ENCODE measurements at places on chromosomes 1 and 21.

- no peak for DNase-seq
Measured at GRCh38 chr1:61391730-61392129, 309.4 kb downstream of the NFIA start.

GRCh38 chr1:180031664-180032063 lies 77.1 kb downstream of the CEP350 start:
- no peak for DNase-seq

- no peak for DNase-seq
Measured at GRCh38 chr1:167645625-167646414, 15.8 kb downstream of the RCSD1 start.

GRCh38 chr1:55446351-55446750 lies 231.2 kb upstream of the USP24 start:
- DNase-seq, result no peak

DNA sequence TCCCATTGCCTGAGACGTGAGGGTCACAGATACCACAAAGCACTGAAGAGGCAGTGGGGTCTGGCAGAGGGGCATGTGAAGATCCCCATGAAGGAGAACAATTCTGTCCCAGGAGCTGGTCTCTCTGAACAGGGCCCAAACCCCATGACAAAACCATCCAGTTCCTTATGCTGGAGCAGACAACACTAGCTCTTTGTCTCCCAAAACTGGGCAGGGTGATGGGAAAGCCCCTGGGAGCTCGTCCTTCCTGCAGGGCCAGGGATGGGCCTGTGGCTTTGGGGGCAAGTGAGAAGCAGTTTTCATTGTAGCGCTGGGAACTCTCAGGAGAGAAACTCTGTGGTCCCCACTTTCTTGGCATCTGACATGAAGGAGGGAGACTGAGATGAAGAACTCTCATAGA lies 8.8 kb downstream of the ETV3L start:
- no peak for DNase-seq

DNA sequence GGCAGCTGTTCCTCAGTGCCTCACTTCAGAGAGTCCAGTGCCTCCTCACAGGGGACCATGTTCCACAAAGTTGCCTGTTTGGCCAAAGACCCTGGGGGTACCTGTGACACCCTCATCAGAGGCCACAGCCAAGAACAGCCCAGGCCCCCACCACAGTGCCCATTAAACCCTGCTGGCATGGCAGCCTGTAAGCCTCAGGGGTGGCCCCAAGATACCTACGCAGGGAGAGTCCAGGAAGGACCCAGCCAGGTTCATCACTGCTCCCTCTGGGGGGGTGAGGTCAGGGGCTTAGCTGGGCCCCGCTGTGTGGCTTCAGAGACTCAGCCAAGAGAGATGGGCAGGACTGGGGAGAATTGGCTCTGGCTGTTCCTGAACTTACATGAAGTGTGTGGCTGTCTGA lies 19.1 kb upstream of the PRDM16 start:
- no peak for DNase-seq

GRCh38 chr1:27672750-27673112 lies 739 bp upstream of the IFI6 start:
- DNase-seq, result no peak

DNA sequence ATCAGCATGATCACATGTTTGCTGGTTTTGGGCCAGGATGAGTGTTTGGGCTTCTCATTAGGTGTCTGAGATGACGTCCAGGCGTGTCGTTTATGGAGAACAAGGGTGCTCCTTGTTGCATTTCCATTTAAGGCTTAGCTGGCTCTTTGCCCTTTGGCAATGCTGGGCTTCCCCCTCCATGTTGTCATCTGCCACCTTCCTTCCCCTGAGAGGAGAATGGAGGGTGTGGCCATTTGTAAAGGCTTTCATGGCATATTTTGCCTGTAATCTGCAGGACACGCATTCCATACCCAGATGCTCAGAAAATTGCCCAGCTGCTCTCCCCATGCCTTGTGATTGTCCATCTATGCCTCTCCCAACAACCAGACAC lies 27.7 kb downstream of the PKP1 start:
- no peak for DNase-seq

- DNase-seq, result no peak
Measured at GRCh38 chr1:25702101-25702775, 85.6 kb downstream of the MAN1C1 start.

DNA sequence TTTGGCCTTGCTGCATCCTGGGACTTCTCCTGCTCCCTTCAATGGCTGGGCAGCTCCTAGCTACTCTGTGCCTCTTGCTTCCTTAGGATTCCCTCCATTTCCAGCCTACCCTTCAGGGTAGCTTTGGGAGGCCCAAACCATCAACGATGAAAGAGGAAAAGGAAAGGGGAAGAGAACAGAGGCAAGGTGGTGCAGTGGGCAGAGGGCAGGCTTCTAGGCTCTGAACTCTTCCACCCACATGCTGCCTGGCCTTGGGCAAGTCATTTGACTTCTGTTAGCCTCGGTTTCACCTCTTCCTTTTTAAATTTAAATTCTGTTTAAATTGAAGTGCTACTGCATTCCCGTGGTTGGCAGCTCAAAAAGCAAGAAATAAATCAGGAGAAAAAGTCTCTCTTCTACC lies 5.7 kb upstream of the PPM1J start:
- no peak for DNase-seq

DNA sequence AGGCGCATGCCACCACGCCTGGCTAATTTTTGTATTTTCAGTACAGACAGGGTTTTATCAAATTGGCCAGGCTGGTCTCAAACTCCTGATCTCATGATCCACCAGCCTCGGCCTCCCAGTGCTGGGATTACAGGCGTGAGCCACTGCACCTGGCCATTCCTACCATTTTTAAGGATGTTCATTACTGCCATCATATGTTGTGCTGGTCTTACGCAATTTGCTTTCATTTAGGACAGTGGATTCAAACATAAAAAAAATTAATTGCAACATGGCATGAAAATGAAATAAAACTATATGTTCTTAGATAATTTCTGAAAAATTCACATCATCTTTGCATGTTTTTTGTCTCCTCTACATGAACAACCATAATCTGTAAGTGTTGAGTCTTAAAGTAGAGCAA lies 527.7 kb downstream of the LTN1 start:
- DNase-seq, result no peak

DNA sequence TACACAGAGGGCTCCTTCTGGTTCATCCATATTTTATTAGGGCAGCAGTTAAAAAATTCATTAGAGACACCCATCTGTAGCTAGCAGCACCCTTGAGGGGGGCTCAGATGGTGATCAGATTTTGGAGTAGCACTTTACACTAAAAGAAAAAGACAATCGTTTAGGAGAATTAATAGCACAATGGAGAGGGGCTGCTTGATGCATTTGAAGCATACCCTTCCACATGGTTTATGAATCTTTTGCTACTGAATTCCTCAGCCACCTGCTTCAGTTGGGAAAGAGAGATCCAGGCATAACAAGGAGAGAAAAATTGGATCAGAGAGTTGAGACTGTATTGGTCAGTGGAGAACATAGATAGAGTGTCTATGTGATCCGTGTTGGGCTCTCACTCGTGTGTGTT lies 54.4 kb downstream of the DISC1 start:
- no peak for DNase-seq

DNA sequence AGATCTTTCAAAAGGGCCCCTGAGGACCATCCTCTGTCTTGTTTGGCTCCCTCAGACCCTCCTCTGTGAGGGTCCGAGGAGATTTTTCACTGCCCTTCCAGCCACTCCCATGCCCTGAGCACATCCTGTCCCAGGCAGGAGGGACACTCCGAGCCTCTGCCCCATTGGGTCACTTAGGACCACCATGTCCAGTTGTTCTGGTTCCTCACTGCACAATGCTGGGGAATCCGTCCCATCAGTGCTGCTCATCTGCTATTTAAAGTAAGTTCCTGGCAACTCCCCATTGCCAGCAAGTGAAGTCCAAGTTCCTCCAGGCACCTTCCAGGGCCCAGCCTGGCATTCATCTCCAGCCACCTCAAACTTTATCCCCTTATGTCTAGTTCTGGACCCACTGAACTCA lies 117.5 kb upstream of the GRIK3 start:
- no peak for DNase-seq

GRCh38 chr1:175268720-175269119 lies 76.1 kb upstream of the KIAA0040 start:
- no peak for DNase-seq

- DNase-seq, result no peak
Measured at GRCh38 chr1:240683576-240683975, 71.6 kb upstream of the GREM2 start.

DNA sequence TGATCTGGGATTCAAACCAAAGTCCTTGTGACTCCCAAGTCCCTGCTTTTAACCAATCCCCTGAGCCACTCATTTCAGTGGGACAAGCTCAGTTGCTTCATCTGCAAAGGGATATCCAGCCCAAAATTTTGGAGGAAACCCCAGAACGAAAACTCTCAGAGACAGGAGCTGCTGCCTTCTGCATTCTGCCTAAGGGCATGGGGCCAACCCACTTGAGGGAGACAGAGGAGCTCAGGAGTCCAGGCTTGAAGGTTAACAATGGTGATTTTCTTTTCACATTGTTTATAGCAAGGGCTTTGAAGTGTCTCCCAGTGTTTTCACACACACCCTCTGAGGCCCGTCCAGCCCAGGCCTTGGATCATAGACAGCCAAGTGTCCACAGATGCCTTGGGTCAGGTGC lies 148.1 kb upstream of the CTTNBP2NL start:
- DNase-seq, result no peak

DNA sequence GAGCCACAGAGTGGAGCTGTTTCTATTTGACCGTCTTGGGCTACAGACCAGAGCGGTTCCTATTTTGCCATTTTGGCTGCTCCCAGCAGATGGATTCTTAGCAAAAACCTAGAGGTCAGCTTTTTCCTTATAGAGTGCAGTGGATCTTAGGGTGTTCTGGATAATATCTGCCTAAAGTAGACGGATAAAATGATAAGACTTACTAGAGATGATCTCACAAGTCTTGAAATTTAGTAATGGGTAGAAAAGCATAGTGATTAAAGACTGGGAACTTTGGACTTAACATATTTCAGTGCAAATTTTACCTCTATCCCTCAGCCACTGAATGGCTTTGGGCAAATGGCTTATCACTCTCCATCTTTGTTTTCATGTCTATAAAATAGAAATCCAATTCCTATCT lies 439.8 kb downstream of the ADGRL2 start:
- no peak for DNase-seq

DNA sequence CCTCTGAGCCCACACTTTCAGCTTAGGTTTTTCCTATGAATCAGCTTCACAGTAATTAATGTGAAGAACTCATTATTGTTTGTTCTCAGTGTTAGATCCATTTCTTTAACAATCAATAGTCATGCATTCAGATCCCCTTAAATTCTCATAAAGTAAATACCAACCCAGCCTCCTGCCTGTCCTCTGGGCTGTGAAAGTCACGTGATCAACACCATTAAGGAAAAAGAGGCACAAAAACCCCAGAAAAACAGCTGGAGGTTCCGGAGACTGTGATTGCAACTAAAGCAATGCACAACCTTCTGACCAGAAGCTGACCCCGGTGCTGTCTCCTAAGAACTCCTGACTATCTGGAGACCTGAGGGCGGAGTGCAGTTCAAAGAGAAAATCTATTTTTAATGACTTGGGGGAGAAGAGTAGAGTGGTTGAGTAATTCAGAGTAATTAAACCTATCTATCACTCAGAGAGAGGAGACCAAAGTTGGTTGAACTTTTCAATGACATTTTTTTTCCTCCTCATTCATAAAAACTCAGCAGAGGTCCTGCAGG lies 132.5 kb downstream of the PLXNA2 start:
- no peak for DNase-seq

GRCh38 chr1:163596541-163597258 lies 274.9 kb downstream of the NUF2 start:
- DNase-seq, result no peak

GRCh38 chr1:206032380-206033140 lies 8.9 kb upstream of the CTSE start:
- DNase-seq, result no peak

DNA sequence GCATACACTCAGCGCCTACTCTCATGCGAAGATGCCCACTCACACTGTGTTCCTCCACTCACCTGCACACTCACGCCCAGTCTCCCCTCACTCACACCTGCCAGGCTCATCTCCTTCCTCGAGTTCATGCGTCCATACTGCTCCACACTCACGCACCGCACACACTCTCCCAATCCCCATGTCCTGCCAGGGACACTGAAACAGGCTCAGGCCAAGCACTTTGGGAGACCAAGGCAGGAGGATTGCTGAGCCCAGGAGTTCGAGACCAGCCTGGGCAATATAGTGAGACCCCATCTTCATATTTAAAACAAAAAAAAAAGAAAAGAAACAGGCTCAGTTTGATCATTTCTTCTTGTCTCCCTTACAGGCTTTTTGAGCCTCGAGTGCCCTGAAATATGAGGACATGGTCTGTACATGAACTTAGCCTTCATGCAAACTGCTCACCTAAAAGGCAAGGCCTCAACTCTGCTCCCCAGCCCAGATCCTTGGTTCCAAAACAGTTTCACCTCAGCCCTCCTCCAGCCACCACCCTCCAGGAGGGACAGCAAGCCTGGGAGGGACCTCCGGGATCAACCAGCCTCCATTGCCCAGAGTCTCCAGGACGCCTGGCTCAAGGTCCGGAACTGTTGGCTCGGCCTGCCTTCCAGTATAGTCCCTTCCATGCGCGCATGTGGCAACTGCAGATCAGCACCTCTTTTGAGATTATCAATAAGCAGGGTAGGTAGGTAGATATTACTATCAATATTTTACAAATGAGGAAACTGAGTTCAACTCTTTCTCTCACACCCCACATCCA lies 2.4 kb upstream of the PTAFR start:
- DNase-seq, result no peak

GRCh38 chr1:171929121-171929520 lies 87.8 kb downstream of the DNM3 start:
- no peak for DNase-seq

- DNase-seq, result no peak
Measured at GRCh38 chr1:158945061-158945460, 13.7 kb downstream of the PYHIN1 start.

DNA sequence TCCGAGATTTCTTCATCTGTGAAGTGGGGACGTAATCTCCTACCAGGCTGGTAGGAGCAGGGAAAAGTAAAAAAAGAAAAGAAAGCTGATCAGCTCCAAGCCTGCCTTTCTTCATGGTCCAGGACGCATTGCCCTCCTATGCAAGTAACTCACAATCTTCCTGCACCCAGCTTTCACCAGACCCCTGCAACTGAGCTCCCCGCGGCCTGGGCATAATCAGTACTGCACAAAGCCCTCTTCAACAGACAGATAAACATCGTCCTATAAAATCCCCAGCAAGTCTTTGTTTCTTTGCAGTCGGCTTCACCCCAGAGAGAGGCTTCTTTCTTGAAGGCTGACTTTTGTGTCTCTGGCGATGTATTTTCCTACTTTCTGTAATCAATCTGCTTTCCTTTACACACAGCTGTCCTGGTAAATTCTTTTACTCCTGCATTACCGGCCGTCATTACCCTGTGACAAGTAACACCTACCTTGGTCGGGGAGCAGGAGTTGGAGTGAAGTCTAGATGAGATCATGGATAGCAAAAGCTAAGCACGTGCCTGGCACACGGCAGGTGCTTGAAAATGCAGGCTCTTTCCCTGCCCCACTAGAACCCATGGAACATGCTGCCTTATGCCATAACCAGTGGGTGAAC lies 8.3 kb downstream of the PADI1 start:
- no peak for DNase-seq

GRCh38 chr1:235330918-235331285 lies 2.5 kb downstream of the GGPS1 start:
- DNase-seq, result no peak

GRCh38 chr1:54808443-54809207 lies 7.5 kb upstream of the TTC22 start:
- no peak for DNase-seq
